Thyroid gland (tissue), 4 donors: ENCODE measurements at places on chromosomes 5 and 9. TPM values are rescaled to one million over a fixed set of nuclear protein-coding genes. Genes with fewer than 3 reads are reported as not detected.

DNA sequence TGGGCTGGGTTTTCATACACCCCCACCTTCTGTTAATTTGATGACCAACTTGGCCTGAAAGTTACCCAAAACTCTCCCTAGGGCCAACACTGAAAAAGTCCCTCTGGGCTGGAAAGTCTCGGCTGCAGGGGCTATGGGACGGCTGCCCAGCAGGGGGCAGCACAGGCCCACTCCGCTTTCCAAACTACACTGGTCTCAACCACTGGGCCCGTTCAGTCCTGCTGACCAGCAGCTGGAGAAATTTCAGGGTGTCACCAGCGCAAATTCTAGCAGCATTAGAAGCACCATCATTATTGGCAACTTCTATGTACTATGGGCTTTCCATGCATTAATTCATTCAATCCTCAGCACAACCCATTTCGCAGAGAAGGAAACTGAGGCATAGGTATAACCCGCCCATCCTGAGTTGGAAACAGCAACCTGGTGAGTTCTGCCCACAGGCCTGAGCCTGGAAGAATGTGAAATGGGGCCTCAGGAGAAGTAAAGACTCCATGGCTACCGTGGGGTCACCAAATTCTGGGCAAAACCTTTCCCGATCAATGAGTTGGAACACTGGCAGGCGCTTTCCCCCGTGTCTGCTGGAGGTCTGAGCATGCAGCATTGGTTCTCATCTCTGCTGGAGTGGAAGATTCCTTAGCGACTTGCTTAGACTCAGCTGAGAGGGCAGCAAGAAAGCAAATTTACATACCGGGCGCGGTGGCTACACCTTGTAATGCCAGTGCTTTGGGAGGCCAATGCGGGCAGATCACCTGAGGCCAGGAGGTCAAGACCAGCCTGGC, 9.7 kb downstream of the ORM2 start:
- no peak overlapping the region for H3K4me3 ChIP-seq
- no peaks in the 10 kb centered on the region for H3K4me1 ChIP-seq
- peak; percentile 37 for DNase-seq
- peaks cover 17% of the 10 kb centered on the region for H3K36me3 ChIP-seq
- H3K27ac ChIP-seq = no peak overlapping the region
- no peaks in the 10 kb centered on the region for H3K27me3 ChIP-seq

Gene PRR16
- total RNA-seq = 2.4 TPM

Gene INSL4
- not detected for total RNA-seq

Gene GRXCR2
- total RNA-seq = 0.13 TPM

DNA sequence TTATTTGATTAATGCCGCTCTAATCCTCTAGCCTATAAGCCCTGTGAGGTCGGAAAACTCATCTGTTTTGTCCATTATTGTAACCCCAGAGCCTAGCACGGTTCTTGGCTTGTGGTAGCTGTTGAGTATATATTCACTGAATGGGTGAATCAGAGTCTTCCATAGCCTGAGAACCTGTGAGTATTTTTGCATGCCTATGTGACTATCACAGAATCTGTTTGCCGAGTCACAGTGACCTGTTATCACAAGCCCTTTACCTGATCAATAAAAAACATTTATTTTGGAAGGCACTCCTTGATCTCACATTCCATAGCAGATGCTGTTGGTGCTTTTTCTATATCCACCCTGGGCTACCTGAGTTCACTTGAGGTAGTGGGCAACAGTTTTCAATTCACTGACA, 125.0 kb upstream of the STC2 start:
- H3K4me3 ChIP-seq = no peak overlapping the region
- no peak for DNase-seq
- H3K4me1 ChIP-seq = no peaks in the 10 kb centered on the region
- no peaks in the 10 kb centered on the region for H3K36me3 ChIP-seq

DNA sequence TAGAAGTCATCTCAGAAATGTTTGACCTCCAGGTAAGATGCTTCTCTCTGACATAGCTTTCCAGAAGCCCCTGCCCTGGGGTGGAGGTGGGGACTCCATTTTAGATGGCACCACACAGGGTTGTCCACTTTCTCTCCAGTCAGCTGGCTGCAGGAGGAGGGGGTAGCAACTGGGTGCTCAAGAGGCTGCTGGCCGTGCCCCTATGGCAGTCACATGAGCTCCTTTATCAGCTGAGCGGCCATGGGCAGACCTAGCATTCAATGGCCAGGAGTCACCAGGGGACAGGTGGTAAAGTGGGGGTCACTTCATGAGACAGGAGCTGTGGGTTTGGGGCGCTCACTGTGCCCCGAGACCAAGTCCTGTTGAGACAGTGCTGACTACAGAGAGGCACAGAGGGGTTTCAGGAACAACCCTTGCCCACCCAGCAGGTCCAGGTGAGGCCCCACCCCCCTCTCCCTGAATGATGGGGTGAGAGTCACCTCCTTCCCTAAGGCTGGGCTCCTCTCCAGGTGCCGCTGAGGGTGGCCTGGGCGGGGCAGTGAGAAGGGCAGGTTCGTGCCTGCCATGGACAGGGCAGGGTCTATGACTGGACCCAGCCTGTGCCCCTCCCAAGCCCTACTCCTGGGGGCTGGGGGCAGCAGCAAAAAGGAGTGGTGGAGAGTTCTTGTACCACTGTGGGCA, 642 bp downstream of the CSF2 start:
- no peak for DNase-seq
- no peaks in the 10 kb centered on the region for H3K27me3 ChIP-seq
- H3K36me3 ChIP-seq = no peaks in the 10 kb centered on the region
- no peak overlapping the region for H3K4me3 ChIP-seq

- H3K27ac ChIP-seq = no peak overlapping the region
- H3K4me1 ChIP-seq = peaks cover 5% of the 10 kb centered on the region
- no peaks in the 10 kb centered on the region for H3K36me3 ChIP-seq
- no peak for DNase-seq
- no peaks in the 10 kb centered on the region for H3K27me3 ChIP-seq
Observed at GRCh38 chr9:27499451-27499850, 24.6 kb upstream of the IFNK start.

Gene DMRTA1
- 4.5 TPM for total RNA-seq

DNA sequence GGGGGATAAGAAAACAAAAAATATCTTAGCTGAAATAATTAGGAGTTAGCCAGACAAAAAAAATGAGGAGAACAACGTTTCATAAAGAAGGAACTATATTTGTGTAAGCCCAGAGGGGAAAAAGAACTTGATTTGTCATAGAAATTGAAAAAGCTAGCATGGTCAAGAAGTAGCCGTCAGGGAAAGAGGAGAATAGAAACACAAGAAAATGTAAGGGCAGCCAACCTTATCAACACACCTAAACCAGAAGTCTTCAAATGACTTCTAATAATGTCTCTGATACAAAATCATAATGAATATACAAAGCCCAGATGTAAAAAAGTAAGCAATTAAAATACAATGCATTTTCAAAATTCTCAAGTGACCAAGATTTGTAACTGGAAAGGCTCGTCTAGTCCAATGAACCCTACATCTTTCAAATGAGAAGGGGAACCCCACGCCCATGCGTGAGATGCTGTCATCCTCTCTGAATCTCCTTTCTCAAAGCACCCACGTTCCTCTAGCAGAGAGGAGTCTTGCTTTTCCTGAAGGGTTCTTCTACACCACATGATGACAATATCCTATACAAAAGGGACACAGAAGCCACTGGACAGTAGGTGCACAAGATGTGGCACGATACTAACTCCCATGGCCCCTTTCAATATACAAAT, 103.7 kb downstream of the ARL15 start:
- no peak overlapping the region for H3K27ac ChIP-seq
- no peak overlapping the region for H3K4me3 ChIP-seq
- no peaks in the 10 kb centered on the region for H3K27me3 ChIP-seq
- H3K36me3 ChIP-seq = no peaks in the 10 kb centered on the region

GRCh38 chr5:180128671-180129261, 57.2 kb upstream of the RNF130 start:
- no peak for DNase-seq
- H3K27me3 ChIP-seq = no peaks in the 10 kb centered on the region
- peaks cover 24% of the 10 kb centered on the region for H3K4me1 ChIP-seq

Gene TSPAN17
- 24.7 TPM for total RNA-seq

DNA sequence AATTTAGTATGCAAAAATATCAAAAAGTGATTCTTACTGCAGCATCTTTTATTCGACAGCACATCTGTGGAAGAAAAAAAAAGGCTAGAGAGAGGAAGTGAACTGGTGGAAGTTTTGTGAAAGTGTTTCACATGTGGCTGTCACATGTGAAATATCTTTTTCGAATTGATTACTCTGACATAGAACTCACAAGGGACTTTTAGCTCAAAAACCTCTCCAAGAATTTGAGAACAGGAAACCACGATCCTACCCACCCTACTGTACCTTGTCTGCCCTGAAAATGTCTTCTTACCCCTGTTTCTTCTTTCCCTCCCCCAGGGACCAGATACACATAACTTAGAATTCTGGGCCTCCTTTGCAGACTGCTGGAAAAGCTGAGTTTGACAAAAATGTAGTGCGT, 106.5 kb upstream of the PRRC1 start:
- H3K4me1 ChIP-seq = peaks cover 4% of the 10 kb centered on the region
- H3K27me3 ChIP-seq = no peaks in the 10 kb centered on the region
- no peak for DNase-seq
- no peak overlapping the region for H3K4me3 ChIP-seq

- no peak overlapping the region for H3K27ac ChIP-seq
- no peak overlapping the region for H3K4me3 ChIP-seq
- no peak for DNase-seq
- H3K4me1 ChIP-seq = no peaks in the 10 kb centered on the region
- H3K36me3 ChIP-seq = no peaks in the 10 kb centered on the region
- no peaks in the 10 kb centered on the region for H3K27me3 ChIP-seq
Observed at GRCh38 chr5:179137643-179138567, 77.7 kb downstream of the ZNF354C start.

Gene ITGA2
- total RNA-seq = 6.0 TPM

- no peak overlapping the region for H3K27ac ChIP-seq
- H3K4me3 ChIP-seq = no peak overlapping the region
- no peaks in the 10 kb centered on the region for H3K36me3 ChIP-seq
- DNase-seq = no peak
- H3K4me1 ChIP-seq = no peaks in the 10 kb centered on the region
Observed at GRCh38 chr5:43469671-43470391, 13.8 kb downstream of the TMEM267 start.

Gene GPX3
- 2,730 TPM for total RNA-seq

- DNase-seq = no peak
- no peak overlapping the region for H3K27ac ChIP-seq
- H3K4me3 ChIP-seq = no peak overlapping the region
- H3K36me3 ChIP-seq = no peaks in the 10 kb centered on the region
Observed at GRCh38 chr9:36803961-36804360, 230.1 kb downstream of the PAX5 start.

DNA sequence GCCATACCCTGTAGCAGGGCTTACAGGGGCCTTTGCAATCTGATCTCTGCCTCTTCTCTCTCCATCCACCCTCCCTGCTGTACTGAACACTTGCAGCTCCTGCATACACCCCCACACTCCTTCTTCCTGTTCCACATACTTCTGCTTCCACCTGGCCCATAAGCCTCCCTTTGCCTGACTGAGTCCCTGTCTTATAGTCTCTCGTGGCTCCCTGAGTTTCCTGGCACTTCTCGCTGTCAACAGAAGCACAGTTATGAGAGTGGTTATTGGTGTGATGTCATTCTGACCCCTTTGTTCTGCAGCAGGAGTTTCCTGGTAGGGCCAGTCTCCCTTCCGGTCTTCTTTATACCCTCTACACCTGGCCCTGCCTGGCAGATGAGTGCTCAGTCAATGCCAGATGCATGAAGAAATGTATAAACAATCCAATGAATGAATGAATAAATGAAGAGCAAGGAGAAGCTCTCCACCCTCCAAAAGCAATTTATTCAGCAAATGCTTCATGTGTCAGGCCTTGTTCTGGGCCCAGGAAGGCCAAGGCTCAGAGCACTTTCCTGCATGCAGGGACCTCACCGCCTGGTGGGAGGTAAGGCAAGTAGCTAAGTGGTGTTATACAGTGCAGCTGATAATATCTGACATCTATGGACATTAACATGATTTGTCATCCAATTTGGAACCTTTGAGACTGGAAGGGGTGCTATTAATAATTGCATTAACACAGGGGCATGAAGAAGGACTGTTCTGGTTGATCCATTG, 20.5 kb upstream of the CSF1R start:
- no peak overlapping the region for H3K4me3 ChIP-seq
- H3K36me3 ChIP-seq = no peaks in the 10 kb centered on the region
- DNase-seq = no peak

DNA sequence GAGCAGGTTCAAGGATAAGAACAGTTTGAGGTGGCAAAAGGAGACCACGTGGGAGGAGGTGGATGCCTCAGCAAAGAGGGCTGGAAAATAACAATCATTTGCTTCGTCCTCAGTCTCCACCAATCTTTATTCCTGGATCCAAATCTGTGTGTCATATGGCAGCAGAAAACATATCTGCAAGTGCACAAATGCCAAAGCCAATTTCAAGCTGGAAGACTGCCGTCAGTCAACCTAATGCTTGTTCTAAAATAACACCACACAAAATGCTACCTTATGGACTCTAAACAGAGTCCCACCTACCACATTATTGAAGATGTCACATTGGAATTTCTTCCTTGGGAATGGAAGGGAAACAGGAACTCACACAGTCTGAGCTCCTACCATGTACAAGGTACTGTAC, 129.1 kb downstream of the CDK5RAP2 start:
- H3K36me3 ChIP-seq = peaks cover 2% of the 10 kb centered on the region
- H3K4me1 ChIP-seq = no peaks in the 10 kb centered on the region
- no peak for DNase-seq
- no peaks in the 10 kb centered on the region for H3K27me3 ChIP-seq

DNA sequence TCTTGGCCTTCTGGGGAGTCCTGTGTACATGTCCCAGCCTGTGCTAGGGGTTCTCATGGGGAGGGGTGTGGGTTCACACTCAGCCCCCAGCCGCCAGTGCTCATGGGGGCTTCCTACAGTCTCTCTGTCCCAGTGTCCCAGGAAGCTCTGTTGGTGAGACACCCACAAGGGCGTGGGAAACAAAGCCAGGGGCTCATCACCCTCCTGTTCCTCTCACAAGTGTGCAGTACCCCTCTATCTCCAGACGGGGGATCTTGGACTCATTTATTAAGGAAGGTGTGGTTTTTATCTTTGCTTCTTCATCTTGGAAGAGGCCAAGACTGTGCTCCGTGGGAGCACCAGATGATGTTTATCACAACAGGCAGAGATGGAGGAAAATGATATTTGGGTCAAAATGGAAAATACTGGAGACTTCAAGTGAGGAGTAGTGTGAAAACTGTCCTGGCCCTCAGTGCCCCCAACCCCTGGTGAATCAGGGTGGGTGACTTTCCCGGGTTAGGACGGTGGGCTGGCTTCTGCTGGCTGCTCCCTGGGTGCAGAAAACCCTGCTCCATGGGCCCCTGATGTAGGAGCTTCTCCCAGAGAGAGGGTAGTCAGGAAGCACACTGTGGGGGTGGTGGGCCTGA, 15.2 kb downstream of the TMEM171 start:
- H3K4me3 ChIP-seq = no peak overlapping the region
- peaks cover 15% of the 10 kb centered on the region for H3K4me1 ChIP-seq
- DNase-seq = no peak
- no peaks in the 10 kb centered on the region for H3K27me3 ChIP-seq
- no peaks in the 10 kb centered on the region for H3K36me3 ChIP-seq
- peak overlapping the region; percentile 20 for H3K27ac ChIP-seq

- H3K4me3 ChIP-seq = no peak overlapping the region
- H3K27me3 ChIP-seq = no peaks in the 10 kb centered on the region
- H3K4me1 ChIP-seq = no peaks in the 10 kb centered on the region
- H3K36me3 ChIP-seq = peaks cover 10% of the 10 kb centered on the region
Observed at GRCh38 chr5:109186759-109187158, 223.0 kb downstream of the PJA2 start.

- H3K4me3 ChIP-seq = no peak overlapping the region
- no peak overlapping the region for H3K27ac ChIP-seq
- H3K36me3 ChIP-seq = peaks cover 6% of the 10 kb centered on the region
- no peaks in the 10 kb centered on the region for H3K27me3 ChIP-seq
- H3K4me1 ChIP-seq = no peaks in the 10 kb centered on the region
Observed at GRCh38 chr5:109865637-109866036, 175.9 kb downstream of the MAN2A1 start.

Gene RFX3
- total RNA-seq = 14.0 TPM
